Ascending aorta (tissue), 2 donors: ENCODE measurements at places on chromosomes 4 and X. TPM values are rescaled to one million over a fixed set of nuclear protein-coding genes. Genes with fewer than 3 reads are reported as not detected.

WDR17 gene
- total RNA-seq, result 3.4 TPM

BEND2 gene
- total RNA-seq, result not detected

ATP2B3 gene
- 0.32 TPM for total RNA-seq

- DNase-seq, result no peak
These were observed 363.9 kb downstream of the PPP3CA start for GRCh38 chr4:100983426-100983825.

POLN gene
- total RNA-seq, result 0.21 TPM

MSANTD1 gene
- not detected for total RNA-seq

GPR34 gene
- 1.5 TPM for total RNA-seq

DNA sequence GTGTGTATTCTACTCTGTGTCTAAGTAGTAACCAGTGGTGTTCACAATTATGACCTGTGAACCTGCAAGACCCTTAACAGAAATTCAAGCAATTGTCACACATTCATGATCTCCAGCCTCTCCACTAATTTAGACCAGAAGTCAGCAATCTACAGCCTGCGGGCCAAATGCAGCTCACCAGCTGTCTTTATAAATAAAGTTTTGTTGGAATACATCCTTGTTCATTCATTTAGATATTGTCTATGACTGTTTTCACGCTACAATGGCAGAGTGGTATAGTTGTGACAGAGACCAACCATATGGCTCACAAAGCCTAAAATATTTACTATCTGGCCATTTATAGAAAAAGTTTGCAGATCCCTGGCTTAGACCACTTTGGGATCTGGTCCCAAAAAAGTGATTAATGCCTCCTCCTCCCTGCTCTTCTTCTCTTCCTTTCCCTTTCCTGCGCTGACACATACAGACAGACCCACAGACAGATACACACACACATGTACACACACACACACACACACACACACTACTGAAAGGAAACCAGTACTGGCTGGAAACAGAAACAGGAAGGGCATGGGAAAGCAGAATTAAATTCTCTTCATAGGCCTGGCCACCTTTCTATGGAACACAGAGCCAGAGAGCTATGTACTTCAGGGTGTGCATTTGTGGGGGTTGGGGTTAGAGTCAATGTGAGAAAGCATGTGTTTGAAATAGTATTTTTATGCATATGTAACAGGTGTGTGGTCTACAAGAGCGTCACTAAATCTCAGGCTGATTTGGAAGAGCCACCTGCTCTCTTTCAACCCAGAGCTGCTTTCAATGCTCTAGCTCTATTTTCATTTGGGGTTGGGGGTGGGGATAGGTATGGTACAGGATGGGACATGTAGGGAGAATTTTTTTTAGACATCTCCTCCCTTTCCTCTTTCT is 49.7 kb upstream of the TMEM164 start:
- no peak for DNase-seq

DNA sequence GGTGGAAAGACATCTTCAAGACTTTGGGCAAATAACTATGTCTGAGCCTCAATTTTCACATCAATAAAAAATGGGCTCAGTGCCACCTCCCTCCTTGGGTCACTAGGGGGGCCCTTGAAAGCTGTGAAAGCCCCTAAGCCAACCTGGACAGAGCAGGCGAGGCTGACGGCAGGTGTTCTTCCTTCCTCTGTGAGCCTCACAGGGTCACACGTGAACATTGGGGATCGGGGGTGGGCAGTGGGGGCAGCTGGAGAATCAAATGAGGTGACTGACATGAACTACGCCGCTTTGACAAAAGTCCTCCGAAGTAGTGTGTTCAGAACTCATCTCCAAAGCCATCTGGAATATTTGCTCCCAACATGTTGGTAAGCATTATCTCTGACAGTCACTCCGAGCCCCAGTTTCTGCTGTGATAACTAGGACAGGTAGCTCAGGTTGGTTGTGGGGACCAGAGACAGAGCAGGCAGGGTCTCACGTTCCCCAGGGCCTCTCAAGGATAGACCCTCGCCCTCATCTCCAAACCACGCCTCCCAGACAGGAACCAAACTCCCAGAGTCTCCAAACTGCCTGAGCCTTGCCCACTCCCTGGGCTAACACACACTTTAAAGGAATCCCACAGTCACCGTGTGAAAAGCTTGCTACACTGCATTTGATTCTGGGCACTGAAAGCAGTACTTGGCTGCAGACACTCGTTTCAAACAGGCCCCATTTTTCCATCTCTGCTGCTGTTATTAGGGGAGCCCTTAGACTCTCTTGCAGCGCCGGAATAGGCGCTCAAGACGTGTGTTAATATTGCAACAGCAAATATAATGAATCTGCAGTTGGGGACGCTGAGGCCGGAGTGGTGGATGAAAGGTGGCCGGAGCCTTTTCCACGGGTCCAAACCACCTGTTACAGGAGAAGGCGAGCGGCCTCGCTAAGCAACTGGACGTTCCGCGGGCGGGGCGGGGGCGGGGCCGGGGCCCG is 717 bp upstream of the WFS1 start:
- no peak for DNase-seq

SEPSECS gene
- 5.2 TPM for total RNA-seq

ZNF630 gene
- 3.3 TPM for total RNA-seq

DMRTC1B gene
- total RNA-seq, result not detected

- no peak for DNase-seq
These were observed 30.3 kb downstream of the INPP4B start for GRCh38 chr4:142815834-142816233.

- no peak for DNase-seq
These were observed 52.9 kb upstream of the VEGFC start for GRCh38 chr4:176845636-176846035.

GRCh38 chrX:150269605-150270254 is 93.4 kb upstream of the MAMLD1 start:
- DNase-seq, result no peak

MAGIX gene
- total RNA-seq, result 0.32 TPM

HS6ST2 gene
- not detected for total RNA-seq

- no peak for DNase-seq
These were observed 136.6 kb upstream of the OTUD4 start for GRCh38 chr4:145316897-145317574.

DNA sequence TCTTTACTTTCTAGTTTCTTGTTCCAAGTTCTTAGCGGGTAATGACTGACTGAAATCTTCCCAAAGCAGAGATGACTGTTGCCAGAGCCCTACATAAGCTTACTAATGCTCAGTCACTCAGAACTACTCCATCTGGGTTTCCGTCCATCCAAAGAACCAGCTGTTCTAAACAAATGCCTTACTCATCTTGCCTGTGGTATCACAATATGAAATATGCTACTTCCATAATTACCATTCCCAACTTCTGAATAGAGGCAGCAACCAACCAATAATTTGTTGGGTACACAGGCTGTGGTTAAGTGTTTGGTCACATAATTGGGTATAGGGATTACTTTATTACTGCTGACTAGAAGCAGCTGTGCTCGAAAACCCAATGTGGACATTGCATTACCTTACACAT is 930.2 kb upstream of the DIAPH2 start:
- no peak for DNase-seq

VSIG4 gene
- total RNA-seq, result 157 TPM

SLC38A5 gene
- 39.6 TPM for total RNA-seq

DNA sequence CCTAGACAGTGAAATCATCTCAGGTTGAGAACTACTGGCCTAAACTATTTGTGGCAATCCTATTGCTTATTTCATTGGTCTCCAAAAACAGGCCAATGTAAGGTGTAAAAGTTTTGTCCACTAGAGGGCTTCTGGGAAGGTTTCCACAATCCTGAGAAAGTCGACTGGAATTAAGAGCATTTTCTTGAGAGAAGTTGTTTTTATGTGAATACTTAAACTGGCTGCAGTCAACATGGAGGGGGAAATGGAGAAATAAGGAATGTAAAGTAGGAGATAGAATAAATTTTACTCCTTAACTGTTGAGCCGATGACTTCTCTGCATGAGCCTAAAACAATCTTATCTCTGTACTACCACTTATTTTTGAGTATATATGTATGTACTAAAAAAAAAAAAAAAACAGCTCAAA is 11.0 kb upstream of the EIF4E start:
- no peak for DNase-seq

DCAF8L1 gene
- total RNA-seq, result not detected

UGT2B28 gene
- total RNA-seq, result not detected

DNA sequence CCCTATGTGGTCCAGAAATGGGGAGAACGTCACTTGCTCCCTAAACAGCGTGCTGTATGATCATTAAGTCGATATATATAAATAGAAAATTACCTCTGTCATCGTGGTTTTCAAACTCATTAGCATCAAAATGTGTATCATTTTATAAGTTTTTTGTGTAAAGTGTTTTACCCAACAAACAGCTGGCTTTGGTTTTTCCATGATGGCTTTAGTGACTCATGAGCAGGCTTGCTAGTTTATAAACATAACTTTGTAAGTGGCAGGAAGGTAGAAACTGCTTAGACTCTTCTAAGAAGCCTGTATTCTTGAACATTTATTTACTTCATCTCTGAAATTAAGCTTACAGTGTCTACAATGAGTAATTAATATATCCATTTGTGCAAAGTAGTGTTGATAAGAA is 108.4 kb upstream of the DIPK2B start:
- DNase-seq, result no peak

- DNase-seq, result no peak
These were observed 28.7 kb downstream of the FAM9C start for GRCh38 chrX:13015536-13016236.

IQCM gene
- not detected for total RNA-seq

P2RY10 gene
- not detected for total RNA-seq

HPSE gene
- total RNA-seq, result 1.7 TPM

DNA sequence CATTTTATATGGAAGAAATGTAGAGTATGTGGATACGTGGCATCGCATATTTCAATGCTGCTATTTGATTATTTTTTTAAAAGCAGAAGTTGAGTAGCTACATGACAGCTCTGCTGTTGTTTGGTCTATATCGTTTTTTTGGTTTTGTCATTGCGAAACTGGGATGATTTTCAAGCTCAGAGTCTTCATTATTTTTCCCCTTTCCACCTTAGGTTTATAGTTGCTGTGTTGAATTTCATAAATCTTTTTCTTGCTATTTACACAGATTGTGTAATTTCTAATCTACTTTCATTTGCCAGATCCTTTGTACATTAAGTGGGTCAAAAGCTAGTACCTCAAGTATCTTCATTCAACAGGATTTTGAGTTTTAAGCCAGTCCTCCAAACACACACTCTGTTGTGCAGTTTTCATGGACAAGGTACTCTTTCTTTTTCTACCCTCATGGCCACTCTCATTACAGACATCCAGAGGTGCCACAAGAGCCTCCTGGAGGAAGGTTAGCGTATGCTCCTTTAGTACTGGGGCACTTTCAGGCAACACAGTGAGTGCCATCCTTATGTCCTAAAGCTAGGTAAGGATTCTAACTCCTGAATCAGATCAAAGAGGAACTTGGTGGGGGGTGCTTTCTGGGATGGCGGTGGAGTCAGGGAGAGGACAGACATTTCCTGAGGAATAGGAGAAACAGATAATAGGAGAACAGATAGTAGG is 123.2 kb downstream of the FHIP1A start:
- DNase-seq, result no peak

VCX3A gene
- not detected for total RNA-seq

DNA sequence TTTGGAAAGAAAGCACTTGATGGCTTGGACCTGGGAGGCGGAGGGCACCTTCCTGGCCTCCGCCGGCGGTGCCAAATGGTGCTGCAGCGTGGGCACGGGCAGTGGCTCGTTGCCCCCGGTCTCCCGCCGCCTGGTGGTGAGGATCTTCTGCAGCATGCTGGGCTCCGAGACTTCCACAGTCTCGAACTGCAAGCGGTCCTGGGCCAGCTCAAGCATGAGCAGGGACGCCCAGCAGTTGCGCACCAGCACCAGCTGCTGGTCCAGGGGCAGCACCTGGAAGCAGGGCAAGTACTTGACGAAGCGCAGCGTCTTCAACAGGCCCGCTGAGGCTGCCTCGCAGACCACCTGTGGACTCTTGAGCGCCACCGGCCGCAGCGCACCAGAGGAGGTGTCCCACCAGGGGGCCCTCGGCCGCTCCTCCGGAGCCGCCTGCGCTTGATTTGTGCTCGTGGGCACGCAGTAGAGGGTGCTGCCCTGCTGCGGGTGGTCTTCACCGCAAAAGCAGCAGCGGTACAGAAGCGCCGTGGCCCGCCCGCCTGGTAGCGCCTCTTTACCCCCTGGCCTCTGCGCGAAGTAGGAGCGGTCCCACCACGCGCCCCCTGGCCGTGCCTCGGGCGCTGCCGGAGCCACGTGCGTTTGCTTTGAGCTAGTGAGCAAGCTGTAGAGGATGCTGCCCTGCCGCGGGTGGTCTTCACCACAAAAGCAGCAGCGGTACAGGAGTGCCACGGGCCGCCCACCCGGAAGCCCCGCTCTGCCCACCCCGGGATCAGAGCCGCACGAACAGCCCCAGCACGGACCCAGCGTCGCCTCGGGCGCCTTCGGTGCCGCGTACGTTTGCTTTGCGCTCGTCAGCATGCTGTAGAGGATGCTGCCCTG is 689 bp downstream of the NR0B1 start:
- no peak for DNase-seq

DNA sequence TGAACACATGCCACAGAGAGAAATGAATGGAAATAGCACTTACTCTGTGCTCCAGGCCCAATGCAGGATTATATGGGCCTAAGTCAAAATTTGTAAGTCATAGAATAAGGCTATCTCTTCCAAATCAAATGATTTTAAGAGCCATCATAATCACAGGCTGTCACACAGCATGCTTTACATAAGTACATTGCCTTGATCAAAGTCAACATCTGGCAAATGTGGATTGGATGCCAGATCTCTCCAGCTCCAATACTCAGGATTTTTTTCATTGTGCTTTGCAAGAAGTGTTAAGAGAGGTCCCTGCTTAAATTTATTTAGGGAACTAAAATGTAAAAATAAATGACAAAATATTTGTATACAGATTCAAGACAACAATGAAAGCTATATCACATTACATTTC is 299.9 kb downstream of the PRDM5 start:
- no peak for DNase-seq

GRCh38 chrX:42106556-42106955 is 183.2 kb upstream of the CASK start:
- no peak for DNase-seq

PRDM8 gene
- total RNA-seq, result not detected

DNA sequence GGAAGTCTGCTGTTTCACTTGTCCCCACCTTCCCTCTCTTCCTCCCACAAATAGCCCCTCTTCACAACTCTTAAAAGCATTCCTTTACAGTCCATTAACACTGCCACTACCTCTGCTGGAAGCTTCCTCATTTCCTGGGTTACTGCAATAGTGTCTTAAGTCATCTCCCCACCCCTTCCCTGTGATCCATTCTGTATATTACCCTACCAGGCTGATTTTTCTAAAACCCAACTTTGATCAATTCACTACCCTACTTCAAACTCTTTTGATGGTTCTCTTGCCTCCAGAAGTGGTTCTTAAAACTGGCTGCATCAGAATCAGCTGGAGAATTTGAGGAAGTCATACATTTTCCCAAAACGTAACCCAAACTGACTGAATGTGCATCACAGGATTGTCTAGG is 8.8 kb upstream of the XIAP start:
- no peak for DNase-seq

RPS6KA6 gene
- 4.5 TPM for total RNA-seq

GRCh38 chr4:151304226-151304625 is 21.2 kb downstream of the SH3D19 start:
- DNase-seq, result no peak
